ENCODE measurements at places on chromosomes 12 and 14.

DNA sequence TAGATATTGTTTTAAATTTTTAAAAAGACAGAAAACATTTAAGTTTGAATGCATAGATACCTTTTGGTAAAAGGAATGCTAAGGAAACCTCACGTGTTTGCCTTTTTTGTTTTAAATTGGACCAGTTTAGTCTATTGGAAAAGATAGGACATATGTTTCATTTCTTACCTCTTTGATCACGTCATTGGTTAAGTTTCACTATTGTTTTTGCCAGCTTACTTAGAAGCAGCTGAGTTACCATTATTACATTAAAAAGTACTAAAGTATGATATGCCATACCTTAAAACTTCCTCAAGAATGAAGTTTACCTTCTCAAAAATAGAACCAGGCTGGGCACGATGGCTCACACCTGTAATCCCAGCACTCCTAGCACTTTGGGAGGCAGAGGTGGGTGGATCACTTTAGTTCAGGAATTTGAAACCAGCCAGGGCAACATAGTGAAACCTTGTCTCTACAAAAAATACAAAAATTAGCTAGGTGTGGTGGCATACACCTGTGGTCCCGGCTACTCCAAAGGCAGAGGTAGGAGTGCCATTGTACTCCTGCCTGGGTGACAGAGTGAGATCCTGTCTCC is 54.4 kb downstream of the SRGAP1 start:
- no peak for DNase-seq

GRCh38 chr12:29879606-29880308 is 96.0 kb upstream of the TMTC1 start:
- no peak for DNase-seq

- no peak for DNase-seq
Observed at GRCh38 chr12:2300886-2301285, 248.1 kb downstream of the CACNA1C start.

- peak; percentile 90 for DNase-seq
Observed at GRCh38 chr12:89524541-89525304, at the start of gene GALNT4. Gene GALNT4 (minus strand): TSS chr12:89524796. CDS start chr12:89524549, 247 bp downstream.

- no peak for DNase-seq
Observed at GRCh38 chr14:99032759-99033158, 239.2 kb downstream of the BCL11B start.

- DNase-seq, result no peak
Observed at GRCh38 chr12:114229150-114229549, 176.8 kb downstream of the TBX5 start.

DNA sequence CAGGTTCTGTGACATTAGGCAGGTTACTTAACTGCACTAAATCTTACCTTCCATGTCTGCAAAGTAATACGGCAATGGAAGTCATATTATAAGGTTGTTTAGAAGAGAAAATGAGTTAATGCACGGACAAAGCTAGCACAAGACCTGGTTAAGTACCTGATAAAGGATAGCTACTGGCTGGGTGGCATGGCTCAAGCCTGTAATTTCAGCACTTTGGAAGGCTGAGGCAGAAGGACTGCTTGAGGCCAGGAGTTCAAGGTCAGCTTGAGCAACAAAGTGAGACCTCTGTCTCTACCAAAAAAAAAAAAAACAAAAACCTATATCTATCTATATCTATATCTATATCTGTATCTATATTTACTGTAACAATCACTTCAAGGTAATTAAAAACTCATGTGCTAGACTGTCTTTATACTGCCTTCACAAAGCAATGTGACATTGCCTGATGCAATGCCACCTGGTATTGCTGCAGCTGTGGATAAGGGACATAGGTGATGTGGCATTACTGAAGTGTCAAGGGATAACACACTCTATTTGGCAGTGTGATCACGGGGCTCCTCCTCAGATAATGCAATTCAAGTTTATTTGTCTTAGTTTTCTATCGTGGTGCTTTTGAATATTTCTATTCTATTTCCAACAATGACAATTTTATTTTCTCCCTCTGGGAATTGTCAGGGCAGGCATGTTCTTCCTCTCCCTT is 107.1 kb downstream of the PAX9 start:
- DNase-seq, result no peak

DNA sequence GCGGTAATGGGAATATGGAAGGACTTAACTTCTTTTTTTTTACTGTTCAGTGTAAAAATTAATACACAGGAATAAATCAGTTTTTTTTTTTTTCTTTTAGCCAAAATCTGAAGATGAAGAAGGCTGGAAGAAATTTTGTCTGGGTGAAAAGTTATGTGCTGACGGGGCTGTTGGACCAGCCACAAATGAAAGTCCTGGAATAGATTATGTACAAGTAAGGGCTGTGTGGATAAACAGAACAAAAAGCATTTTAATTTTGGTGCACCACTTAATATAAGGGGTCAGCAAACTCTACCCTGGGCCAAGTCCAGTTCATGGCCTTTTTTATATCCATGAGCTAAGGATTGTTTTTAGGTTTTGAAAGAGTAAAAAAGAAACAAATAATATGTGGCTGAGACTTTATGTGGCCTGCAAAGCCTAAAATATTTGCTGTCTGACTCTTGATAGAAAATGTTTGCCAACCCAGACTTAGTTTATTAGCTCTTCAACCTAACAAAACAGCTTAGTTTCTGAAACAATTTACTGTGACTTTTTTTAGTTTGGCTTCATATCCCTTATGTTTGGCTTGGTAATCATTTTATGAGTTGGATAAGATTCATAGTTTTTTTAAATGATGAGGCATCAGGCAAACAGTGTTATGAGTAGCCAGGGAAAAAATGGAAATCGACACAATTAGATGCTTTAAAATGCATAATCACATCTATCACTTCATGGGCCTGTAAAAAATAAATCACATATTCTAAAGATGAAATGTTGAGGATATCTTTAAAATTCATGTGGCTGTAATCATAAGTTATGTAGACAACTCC is 8.4 kb downstream of the GEMIN2 start:
- no peak for DNase-seq

GRCh38 chr12:52521568-52522266 is 1.5 kb upstream of the KRT5 start:
- no peak for DNase-seq

GRCh38 chr14:72709916-72710611 is 183.8 kb downstream of the DPF3 start:
- DNase-seq, result no peak

- no peak for DNase-seq
Observed at GRCh38 chr12:124902916-124903315, 11.5 kb downstream of the UBC start.

GRCh38 chr12:11075642-11076041 is 13.5 kb upstream of the TAS2R46 start:
- no peak for DNase-seq

GRCh38 chr14:64761441-64762043 is 57.3 kb downstream of the PLEKHG3 start:
- no peak for DNase-seq

DNA sequence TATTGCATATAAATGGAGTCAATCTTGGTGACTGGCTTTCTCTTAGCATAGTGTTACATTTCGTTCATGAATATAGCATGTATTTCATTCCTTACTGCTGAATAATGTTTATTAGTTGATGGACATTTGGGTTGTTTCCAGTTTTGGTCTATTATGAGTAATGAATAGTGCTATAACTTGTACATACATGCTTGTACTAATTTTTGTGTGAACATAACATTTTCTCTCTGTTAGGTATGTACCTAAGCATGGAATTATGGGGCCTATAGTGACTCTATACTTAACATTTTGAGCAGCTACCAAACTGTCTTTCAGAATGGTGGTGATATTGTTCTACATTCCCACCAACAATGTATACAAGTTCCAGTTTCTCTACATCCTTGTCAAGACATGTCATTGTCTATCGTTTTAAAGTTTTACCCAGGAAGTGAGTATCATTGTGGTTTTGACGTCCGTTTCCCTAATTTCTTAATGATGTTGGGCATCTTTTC is 23.1 kb downstream of the ATP2A2 start:
- no peak for DNase-seq

- no peak for DNase-seq
Observed at GRCh38 chr14:37810094-37810801, 214.8 kb downstream of the TTC6 start.

- DNase-seq, result no peak
Observed at GRCh38 chr12:9378430-9378835, 170.2 kb upstream of the PZP start.

- DNase-seq, result no peak
Observed at GRCh38 chr12:27967551-27968054, 4.9 kb downstream of the PTHLH start.

DNA sequence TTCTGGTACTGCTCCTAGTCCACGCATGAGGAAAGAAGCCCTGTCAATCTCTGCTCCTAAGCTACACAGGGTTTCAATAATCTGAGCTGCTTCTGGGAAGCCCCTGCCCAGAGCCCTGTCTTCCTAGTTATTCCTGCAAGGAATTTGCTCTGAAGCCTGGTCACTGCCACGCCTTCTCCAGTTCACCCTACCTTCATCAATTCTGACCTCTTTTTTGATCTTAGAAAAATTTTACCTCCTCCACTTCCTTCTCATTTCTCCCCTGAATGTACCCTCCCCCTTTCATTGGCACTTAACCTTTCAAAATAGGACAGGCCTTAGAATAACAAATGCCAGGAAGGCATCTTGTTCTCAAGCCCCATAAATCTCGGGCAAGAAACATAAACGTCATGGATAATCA is 14.9 kb upstream of the LRRK2 start:
- no peak for DNase-seq

DNA sequence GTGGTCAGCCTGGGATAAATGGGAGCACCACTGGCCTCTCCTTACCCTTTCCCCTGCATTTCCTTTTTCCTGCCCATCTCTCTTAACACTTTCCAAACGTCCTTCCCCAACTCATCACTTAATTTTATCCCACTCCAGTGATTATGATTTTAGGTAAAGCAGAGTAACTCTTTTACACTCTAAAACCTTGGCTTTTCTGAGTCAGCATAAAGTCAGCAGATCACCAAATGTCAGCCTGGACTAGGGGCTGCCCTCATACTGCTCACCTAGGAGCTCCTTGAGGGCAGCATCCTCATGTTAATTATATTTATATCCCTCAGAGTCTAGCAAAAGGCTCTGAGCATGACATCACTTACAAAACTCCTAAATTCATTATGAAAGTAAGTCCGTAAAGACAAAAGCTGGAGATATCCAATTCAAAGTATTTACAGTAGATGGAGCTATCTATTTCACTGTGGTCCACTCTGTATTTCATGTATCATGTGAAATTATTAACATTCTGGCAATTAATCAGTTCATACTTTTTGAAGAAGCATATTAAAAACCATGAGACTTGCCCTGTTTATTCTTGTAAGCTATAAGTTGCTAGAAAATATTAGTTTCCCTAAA is 17.0 kb upstream of the DICER1 start:
- DNase-seq, result no peak

DNA sequence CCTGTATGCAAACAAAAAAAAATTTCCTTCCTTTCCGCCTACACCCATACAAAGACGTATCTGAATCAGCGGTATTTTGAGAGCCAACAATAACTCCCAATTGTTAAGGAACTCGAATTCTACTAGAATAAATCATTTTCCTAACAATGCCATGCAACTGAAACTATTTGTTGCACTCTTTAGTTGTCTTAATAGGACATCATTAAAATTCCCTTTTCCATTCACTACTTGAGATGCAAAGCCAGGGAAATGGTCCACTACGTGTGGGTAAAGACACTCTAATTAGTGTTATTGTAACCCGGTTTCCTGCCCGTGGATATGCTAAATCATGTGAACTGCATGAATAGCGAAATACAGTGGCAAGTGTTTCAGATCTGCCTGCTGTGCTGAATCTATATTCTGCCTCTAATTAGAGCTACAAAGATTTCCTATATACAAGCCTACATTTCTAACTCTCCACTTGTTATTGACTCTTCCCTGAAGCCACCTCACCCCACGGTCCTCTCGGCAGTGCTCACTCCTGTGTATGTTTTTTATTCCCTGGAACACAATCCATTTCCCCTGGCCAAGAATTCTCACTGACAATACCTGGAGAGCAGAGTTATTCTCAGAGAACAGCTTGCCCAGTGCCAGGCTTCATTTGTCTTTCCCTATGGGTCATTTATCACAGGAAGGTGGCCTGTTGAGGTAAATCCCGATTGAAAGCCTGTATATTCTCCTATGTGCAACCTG is 168.3 kb downstream of the PAWR start:
- no peak for DNase-seq

- DNase-seq, result no peak
Observed at GRCh38 chr12:76864791-76865400, 13.9 kb downstream of the CSRP2 start.

GRCh38 chr14:89899917-89900663 is 54.4 kb downstream of the EFCAB11 start:
- DNase-seq, result no peak

DNA sequence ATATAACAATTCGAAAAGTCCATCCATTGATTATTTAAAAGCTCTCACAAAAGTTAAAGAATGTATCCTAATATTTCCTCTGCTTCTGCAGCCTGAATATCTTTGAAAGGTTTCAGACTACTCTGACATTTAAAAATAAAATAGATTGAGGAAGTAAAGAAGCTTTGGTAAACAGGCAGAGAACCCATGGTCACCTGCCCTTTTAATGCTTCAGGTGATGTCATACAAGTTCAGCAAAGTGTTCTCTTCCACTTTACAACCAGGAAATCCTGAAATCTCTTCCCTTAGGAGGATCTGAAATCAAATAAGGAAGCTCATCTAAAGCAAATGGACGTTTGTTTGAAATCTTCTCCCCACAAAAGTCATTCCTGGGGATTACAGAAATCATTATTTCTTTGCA is 322.4 kb downstream of the PDZRN4 start:
- DNase-seq, result peak; percentile 15

DNA sequence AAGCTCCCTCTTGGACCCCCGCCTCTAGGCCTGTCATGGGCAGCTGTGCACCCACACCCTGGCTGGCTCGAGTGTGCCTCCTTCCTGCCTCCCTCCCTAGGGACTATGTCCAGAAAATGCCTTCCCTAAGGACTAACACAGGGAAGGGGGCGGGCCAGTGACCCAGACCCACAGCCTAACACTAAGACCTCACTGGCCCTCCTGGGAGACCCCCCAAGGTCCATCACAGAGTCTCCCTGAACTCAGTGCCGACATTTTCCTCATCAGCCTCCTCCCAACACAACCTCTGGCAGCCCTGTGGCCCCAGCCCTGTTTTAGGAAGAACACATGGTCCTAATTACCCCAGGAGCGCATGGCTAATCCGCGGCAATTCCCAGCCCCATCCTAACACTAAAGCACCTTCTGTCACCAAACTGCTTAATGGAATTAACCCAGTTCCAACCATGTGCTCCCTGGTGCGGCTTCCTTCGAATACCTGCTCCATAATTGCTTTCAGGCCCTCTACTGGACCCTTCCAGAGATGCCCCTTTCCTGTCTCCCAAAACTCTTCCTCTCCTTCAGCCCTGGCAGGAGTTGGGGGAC is 5.6 kb downstream of the MSI1 start:
- DNase-seq, result no peak

All from stomach (tissue), 19 donors.